NCI-H1092 (cell line): ENCODE measurements at places on chromosomes 1 and 21.

DNA sequence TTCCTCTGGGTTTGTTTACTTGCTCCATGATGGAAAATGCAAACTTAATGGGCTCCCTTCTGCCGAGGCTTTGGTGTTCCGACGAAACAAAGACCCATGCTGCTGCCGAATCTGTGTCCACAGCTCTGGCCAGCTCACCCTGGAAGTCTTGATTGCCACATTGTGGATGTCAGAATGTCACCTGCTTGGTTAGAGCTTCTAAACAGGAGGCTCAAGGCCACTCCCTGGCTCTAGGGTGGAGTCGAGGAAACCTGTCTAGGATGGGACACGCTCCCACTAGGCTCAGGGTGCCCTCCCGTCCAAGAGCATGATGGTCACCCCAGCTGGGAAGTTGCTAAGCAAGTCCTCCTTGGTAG is 279.3 kb upstream of the VAMP3 start:
- no peak for DNase-seq

- no peak for DNase-seq
Observed at GRCh38 chr1:225427235-225428067, at the start of gene LBR. Gene LBR, minus strand, starts transcription at chr1:225428038. Its CDS starts 3,963 bp downstream, at chr1:225424075.

GRCh38 chr1:181083842-181084605 is 4.5 kb upstream of the IER5 start:
- DNase-seq, result peak; percentile 57

DNA sequence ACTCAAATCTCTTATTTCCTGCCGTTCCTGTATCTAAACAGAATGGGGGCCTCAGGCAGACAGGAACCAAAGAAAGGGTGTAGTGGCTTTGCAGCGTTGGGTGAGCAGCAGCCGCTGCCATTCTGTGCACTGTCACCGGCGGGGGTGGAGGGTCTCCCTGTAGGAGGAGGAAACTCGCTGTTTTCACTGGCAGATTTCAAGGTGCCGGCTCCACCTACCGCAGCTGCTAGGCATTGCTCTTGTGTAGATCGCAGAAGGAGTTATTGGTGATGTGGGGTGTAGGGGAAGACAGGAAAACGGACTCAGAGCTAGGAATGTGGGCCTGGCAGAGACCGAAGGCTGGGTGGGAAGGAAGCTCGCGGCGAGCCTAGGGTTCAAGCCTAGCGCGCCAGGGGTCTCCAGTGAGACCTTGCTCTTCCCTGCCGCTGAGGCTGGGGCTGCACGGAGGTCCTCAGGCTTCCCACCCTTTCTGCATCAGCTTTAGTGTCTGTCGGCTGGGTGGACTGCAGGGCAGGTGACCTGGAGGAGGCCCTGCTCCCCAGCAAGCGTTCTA is 20.8 kb downstream of the ATP5PO start:
- peak; percentile 76 for DNase-seq

GRCh38 chr1:248834343-248834940 is 3.6 kb upstream of the ZNF672 start:
- DNase-seq, result no peak

DNA sequence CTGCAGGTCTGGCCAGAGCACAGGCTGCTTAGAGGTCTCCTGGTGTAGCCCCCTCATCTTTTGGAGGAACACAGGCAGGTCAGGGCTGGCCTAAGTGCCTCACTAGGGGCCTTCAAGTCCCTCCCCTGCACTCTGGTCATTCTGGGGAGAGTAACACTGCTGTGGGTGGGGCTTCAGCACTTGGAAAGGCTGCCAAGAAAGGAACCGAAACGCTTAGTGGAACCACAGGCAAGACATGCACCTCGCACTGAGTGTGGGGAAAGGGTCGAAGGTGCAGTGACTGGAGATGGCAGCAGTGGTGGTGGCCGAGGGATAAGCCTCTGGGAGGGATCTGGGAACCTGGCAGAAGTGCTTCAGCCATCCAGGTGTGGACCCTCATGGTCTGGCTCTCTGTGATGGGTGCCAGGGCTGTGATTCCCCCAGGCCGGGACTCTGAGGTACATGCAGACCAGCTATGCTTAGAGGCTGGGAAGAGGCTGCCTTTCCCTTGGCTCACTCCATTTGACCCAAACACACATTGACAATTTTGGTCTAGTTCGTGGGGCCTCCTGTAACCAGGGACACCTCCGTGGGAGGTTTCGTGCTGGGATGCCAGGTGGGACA is 182.9 kb upstream of the CSF3R start:
- no peak for DNase-seq

DNA sequence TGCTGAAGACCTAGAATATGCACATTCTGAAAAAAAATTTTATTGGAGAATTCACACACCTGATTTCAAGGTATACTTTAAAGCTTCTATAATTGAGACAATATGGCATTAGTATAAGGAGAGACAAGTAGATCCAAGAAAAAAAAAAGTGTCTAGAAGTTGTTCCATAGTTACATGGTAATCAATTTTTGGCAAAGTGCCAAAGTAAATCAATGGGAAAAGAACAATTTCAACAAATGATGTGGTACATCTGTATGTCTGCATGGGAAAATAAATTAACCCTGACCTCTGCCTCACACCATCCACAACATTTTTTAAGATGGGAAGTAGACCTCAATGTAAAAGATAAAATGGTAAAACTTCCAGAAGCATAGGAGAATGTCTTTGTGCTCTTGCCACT is 21.3 kb upstream of the BACH1 start:
- no peak for DNase-seq

GRCh38 chr1:225479996-225480720 is 52.3 kb upstream of the LBR start:
- DNase-seq, result no peak

- no peak for DNase-seq
Observed at GRCh38 chr1:213997038-213997771, 9.4 kb downstream of the PROX1 start.

DNA sequence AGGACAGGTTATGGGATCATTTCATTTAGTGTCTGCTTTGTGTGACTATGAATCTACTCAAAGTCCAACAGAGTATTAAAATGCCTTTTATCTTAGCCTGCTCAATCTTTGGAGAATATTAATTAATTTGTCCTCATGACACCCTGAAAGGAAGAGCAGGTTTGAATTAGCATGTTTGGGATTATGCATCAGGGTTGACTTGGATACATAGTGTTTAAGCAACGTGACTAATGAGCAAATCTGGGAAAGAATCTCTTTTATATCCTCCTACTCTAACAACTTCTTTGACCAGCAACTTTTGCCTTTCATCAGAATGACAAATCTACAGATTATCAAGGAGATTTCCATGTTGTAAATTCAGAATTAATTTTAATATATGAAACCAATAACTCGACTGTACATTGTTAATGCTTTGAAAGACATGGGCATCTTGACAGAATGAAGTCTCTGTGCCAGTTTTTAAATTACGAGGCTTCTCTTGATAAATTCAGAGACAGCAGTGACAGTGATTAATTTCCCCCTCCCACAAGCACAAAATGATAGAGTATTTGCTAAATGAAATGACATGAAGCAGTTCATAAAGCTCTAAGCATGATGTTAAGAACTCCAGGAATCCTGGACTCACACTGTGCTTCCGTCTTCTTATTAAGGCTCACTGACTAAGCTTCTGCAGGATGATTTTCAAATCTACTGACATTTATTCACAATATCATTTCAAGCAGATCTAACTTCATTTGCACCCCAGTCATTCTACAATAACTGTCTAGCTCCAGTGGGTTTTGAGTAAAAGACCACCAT is 156.5 kb downstream of the PCNX2 start:
- DNase-seq, result no peak

DNA sequence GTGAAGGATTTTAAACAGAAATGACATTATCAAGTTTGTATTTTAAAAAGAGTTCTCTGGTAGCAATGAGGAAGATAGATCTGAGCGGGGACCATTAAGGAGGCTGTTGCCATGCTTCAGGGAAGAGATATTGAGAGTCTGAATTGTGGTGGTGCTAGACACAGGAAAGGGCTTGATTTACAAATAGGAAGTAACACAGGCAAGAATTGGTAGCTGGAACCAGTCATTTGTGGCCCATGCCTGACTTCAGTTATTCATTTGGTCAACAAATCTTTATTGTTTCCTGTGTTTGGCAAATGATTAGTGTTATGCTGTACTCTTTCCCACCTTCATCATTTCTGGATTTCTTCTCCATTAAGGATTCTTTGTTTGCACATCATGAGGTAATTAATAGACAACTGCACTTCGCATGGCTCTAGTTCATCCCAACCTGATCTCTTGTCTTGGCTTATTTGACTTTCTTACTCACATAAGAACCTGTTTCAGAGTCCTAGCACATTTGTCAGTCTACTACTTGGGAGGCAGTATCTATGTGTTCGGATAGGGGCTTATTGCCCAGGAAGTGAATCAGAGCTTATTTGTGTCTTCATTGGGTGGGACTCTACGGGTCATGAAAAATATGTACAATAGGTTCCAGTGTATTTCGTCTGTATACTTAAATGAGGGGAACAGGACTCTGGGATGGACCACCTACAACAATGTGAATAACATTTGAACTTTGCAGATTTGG is 32.3 kb downstream of the EEIG2 start:
- no peak for DNase-seq

- no peak for DNase-seq
Observed at GRCh38 chr1:157562515-157562914, 10.2 kb upstream of the FCRL5 start.

DNA sequence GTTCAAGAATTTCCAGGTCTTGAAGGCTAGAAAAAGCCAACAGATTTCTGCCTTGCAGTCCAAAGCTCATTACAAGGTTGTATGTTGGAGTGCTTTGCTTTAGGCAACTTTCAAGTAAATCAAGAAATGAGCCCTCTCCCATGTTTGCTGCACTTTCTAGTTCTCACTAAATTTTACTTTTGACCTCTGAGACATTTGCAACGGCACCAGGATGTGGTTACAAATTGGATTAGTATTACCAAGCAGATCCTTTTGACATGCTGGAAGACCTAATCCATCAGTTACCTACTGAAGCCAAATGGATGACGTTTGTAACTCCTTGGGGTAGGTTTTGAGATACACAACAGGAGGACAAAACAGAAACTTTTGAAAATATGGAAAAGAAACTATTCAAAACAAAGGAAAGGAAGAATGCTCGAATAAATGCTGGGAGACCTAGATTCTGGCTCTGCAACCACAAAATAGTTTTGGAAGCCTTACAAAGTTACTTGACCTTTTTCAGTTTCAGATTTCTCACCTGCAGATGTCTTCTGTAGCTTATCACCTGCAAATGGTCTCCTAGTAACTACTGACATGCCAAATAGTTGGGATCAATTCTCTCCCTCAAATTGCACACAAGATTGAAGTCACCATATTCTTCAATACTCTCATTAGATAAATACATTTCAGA is 251.7 kb upstream of the ADGRL2 start:
- no peak for DNase-seq

DNA sequence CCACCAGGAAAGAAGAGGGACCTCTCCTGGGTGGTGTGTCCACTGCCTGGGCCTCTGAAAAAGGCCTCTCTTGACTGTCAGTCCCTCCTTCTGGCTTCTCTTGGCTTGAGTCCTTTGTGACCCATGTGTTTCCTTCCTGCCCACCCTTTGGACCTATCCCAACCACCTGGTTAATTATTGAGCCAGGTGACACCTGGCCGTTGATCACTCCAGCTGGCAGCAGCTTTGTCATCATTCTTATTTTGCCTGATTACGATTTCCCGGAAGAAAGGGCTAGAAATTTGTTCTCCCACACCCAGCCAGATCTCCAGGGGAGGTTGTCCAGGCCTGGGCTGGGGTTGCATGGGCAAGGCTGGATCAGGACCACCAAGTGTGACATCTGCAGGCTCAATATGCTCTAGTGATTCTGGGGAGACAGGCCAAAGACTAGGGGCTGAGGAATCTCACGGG is 24.8 kb downstream of the CSF1 start:
- DNase-seq, result no peak

GRCh38 chr1:158003406-158003800 is 10.0 kb downstream of the KIRREL1 start:
- DNase-seq, result no peak

GRCh38 chr1:107597290-107597689 is 367.7 kb downstream of the VAV3 start:
- no peak for DNase-seq

- DNase-seq, result no peak
Observed at GRCh38 chr1:15956150-15956549, 19.8 kb downstream of the ZBTB17 start.

DNA sequence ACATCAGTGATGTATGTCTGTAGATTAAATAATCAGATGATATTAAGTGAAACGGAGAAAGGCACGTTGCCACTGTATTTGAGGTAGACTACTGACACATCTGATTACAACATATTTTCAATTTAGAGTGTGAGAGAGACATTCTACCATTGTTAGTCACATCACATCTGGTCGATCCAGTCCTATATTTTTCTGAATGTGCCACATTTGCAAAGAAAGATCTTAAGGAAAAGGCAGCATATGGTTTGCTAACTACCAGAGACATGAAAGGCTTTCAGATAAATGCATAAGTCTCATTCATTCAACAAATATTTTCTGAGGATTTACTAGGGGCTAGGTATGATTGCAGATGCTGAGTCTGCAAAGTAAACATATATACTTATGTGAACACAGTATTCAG is 114.3 kb upstream of the RUNX1 start:
- no peak for DNase-seq
